ENCODE measurements at places on chromosomes 5 and 9.

- no peak for DNase-seq
Measured at GRCh38 chr9:128448746-128449145, 7.1 kb upstream of the ODF2 start.

- peak; percentile 6 for DNase-seq
Measured at GRCh38 chr5:31598640-31599611, 40.0 kb upstream of the PDZD2 start.

DNA sequence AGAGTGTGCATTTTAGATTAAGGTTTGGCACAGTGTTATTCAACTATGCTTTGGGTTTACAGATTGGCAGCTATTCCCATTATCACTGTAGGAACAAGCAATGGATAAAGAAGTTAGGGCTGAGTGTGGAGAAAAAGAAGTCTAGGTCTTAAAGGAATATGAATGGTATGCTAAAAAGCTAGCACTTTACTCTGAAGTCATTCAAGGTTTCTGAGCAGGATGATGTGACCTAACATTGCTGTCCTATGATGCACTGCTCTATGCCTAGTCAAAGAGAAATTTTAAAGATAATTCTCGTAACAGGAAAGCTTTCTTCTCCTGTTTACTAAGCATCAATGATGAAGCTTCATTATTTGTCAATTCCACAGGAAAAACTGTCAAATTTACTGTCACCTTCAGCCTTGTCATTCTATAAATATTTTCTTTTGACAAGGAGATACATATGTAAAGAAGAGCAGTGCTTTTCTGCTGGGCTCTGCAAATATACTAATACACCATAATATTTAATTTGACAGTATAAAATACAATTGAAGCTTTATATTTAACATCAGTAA lies 476.1 kb upstream of the PTPRD start:
- DNase-seq: no peak

GRCh38 chr9:79522793-79523192 lies 49.0 kb upstream of the TLE4 start:
- no peak for DNase-seq

- peak; percentile 73 for DNase-seq
Measured at GRCh38 chr5:150672237-150672883, 11.3 kb downstream of the MYOZ3 start.

DNA sequence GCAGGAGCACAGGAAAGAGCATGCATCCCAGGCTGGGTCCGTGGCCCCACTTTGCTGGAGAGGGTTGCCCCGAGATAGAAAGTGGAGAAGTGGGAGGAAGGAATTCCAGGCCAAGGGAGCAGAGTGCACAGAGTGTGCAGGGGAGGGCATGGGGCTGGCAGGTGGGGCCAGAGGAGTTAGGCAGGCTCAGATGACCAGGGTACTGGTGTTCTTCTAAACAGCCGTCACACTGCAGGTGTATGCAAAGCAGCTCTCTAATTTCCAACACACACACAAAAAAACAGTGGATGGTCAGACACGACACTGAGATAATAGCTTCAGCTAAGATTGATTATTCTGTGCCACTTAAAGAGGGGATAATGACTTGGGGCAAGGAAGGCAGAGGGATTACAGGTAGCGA lies 212.2 kb downstream of the MTRR start:
- DNase-seq: no peak

DNA sequence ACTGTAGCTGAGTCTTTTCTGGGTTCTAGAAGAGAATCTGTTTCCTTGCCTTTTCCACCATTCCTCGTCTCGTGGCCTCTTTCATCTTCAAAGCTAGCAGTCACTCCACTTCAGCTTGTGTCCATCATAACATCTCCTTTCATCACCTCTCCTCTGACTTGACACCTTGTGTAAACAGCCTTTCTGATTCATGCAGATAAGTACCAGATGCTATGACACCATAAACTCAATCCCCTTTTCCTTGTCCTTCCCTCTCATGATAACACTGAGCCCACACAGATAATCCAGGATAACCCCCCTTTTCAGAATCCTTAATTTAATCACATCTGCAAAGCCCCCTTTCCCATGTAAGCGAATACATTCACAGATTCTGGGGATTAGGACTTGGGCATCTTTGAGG lies 95.5 kb downstream of the SNX24 start:
- DNase-seq: no peak

GRCh38 chr5:14942212-14942611 lies 70.6 kb upstream of the ANKH start:
- no peak for DNase-seq

DNA sequence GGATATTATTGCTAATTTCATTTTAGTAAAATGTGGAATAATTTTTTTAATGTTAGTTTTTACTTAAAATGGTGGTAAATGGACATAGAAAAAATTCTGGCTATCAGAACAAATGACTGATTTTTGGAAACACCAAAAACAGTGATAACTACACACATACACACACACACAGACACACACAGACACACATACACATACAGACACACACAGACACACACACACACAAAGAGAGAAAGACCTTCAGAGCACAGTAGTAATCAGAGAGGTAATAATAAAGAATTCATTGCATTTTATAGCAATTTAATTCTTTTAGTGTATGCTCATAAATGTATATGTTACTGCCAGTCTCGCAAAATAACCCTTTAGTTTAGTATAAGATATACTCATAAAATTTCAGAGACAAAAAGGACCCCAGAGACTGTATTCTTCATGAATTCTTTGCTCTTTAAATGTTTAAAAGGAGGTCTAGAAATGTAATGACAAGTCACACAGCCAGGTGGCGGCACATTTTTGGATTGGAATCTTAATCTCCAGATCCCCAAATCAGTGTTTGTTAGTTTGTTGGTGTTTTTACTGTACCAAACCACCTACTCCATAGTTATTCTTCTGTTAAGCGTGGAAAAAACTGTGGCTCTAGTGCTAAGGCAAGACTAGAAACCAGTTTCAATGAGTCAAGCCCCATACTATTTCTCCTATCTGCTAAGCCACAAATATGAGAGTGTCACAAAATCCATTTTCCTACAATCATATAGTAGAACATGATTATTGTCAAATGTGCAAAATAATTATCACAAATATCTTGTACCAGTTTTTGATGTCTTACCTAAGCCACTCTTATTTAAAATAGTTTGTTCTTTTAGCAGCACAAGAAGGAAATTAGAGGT lies 109.9 kb downstream of the EDIL3 start:
- no peak for DNase-seq

GRCh38 chr9:97711223-97711626 lies 14.1 kb upstream of the XPA start:
- no peak for DNase-seq

All from T47D (cell line).